Activated T-cell treated with anti-CD3 and anti-CD28 coated beads for 24 hours (primary cell): ENCODE measurements at places on chromosomes 11 and 22.

DNA sequence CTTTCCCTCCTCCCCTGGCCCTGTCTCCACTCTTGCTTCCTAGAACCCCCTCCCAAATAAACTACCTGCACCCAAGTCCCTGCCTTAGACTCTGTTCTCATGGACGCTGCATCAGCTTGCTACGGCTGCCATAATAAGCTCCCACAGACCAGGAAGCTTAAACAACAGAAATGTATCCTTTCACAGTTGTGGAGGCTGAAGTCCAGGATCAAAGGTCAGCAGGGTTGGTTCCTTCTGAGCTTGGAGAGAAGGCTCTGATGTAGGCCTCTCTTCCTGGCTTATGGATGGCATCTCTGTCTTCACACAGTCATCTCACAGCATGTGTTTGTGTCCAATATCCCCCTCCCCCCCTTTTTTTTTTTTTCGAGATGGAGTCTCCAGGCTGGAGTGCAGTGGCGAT is 23.4 kb downstream of the CBX7 start:
- DNase-seq: no peak

- DNase-seq: no peak
Measured at GRCh38 chr11:2844116-2844842, 41.3 kb downstream of the CDKN1C start.

DNA sequence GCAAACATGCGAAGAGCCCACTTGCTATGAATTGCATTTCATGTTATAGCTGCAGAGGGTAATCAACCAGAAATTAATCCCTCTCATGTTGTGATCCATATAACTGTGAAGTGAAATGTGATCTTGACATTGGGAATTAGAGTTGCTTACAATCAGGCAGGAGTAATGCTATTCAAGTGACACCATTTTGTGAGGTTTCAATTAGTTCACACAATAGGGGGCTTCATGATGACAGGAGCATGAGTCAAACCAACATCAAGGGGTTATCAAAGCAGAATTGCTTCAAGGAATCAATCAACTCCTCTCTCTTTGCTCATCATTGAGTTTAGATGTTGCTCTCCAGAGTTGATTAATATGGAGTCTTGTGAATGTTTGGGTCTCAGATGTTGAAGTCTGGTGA is 1585.2 kb upstream of the TENM4 start:
- no peak for DNase-seq

DNA sequence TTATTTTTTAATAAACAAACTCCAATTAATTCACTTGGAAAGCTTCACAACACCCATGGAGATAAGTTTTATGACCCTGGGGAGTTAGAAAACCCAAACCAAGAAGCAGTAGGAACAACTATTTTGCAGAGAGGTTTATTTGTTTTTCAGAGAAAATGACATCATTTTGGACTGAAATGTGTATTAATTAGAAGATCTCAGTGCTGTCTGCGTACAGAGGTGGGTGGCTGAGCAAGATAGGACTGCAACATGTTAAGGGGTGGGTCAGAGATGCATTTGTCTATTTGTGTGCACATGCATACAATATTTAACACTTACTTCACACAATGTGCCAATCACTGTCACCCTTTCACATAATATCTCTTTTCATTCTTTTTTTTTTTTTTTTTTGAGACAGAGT is 1.1 kb downstream of the SCGB1A1 start:
- no peak for DNase-seq

DNA sequence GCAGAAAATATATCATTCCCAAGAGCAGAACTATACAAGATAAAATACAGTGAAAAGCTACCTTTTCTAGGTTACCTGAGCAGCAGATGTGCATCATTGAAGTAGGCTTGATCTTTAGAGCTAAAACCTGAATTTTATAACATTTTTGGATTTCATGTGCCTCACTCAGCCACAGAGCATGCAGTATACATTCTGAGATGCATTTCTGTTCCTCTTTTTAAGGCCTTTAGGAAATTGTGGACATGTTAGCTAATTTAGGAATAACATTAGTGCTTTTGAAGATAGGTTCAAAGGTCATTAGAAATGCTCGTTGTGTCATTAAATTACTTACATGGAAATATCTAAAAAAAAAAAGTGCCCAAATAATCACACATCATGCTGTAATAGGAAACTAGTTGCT is 230.6 kb upstream of the PDGFD start:
- DNase-seq: no peak

DNA sequence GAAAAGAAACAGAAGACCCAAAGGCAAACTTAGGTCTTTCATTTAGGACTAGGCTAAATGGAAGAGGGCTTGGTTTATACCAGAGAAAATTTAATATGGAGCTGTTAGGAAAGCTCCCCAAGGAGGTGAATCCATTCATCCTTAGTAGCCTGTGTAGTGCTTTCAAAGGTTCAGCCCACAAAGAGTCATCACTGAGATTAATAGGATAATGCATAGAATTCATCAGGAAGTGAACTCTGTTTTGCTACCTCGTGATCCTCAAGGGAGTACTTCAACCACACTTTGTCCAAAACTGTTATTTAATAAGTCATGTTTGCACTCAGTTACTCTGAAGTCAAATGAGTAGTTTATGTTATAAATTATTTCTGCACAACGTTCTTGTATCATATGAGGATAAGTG is 43.3 kb upstream of the MMP7 start:
- DNase-seq: no peak
